ENCODE measurements at places on chromosomes 16 and 17. TPM values are rescaled to one million over a fixed set of nuclear protein-coding genes. Genes with fewer than 3 reads are reported as not detected.

The DPEP3 gene
- polyA plus RNA-seq, result not detected

DNA sequence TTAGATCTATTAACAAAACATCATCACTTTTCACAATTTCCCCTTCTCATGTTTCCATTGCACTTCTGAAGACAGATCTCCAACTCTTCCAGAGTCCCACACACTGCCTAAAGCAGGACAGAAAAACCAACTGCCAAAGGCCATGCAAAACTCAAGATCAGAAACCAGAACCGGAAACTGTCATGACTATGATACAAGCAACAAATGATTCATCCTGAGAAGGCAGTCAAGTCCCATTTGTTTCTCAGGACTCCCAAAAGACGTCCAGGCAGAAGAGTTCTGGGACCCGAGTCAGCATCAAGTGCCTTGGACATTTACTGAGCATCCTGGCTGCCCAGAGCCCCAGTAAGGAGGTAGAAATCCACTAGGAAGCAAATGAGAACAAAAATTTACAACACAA, 38.8 kb downstream of the ERN1 start:
- no peak for DNase-seq

The CLEC3A gene
- 0.22 TPM for polyA plus RNA-seq

The METTL9 gene
- 244 TPM for polyA plus RNA-seq

The PRR35 gene
- polyA plus RNA-seq, result 14.0 TPM

The ABCC3 gene
- 10.5 TPM for polyA plus RNA-seq

The TCAP gene
- polyA plus RNA-seq, result 1.2 TPM

DNA sequence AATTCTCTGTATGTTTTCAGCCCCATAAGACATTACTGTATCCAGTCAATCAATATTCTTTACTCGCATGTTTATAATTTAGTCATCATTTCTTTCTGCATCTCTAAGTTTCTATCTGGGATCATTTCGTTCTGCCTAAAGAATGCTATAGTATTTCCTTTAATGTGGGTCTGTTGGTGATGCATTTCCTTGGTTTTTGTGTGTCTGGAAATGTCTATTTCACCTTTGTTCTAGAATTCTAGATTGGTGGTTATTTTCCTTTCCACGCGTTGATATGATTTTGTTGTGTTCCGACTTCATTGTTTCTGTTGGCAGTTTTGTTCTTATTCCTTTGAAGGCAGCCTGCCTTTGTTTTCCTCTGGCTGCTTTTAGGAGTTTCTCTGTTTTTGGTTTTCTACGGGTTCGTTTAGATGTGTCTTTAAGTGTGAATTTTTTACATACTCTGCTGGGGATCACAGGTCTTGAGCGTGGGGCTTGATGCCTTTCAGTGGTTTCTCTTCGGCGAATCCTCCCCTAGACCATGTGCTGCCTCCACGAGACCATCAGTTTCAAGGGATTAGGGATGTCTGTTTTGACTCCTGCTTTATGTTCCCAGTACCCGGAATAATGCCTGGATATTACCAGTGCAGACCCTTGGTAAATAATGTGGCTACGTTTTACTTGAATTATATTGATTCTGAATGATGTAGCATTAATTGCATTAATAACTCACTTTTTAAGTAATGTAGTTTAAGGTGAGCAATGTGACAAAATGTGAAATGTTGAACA, 23.5 kb downstream of the POLR3E start:
- no peak for DNase-seq

The DHRS7C gene
- polyA plus RNA-seq, result not detected

DNA sequence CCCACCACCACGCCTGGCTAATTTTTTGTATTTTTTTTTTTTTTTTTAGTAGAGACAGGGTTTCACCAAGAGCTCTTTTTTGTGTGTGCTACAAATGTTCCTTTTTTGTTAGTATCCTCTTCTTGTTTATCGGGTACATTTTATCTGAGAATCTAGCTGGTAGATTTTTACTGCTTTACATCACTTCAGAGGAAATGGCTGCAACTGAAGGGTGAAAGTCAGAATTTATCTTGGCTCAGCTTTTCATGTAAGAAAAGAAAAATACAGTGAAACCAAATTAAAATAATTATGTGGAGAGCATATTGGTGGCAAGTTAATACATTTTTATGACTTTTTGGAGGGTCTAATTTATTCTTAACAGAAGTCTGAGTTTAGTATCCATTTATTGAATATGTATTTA, 26.0 kb downstream of the CBFB start:
- no peak for DNase-seq

DNA sequence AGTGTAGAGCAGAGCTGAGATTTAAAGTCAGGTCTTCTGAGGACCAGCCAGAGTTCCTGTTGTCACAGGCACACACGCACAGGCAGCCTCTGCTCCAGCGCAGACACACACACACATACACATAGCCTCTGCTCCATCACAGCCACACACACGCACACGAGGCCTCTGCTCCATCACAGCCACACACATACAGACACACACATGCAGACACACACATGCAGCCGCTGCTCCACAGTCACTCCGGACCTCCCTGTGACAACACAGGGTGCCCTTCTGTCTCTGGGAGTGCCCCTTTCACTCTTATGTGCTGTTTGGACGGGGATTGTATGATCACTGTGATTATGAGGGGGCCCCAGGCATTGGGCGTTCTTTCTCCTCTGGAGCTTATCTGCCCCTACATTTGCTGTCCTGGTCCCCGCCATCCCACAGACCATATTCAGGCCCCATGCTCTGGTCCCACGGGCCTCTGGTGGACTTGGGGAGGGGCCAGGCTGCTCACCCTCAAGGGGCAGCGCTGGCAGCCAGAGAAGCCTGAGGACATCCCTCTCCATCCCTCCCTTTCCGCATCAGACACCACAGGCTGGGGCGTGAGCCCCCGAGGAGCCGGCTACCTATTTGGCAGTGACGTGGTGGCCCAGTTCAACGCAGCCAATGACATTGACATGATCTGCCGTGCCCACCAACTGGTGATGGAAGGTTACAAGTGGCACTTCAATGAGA, 7.5 kb downstream of the TBX6 start:
- DNase-seq, result no peak

The NPW gene
- polyA plus RNA-seq, result 3.8 TPM

The GPS2 gene
- 95.6 TPM for polyA plus RNA-seq

- no peak for DNase-seq
These were observed 4.7 kb upstream of the MMP15 start for GRCh38 chr16:58020628-58021521.

DNA sequence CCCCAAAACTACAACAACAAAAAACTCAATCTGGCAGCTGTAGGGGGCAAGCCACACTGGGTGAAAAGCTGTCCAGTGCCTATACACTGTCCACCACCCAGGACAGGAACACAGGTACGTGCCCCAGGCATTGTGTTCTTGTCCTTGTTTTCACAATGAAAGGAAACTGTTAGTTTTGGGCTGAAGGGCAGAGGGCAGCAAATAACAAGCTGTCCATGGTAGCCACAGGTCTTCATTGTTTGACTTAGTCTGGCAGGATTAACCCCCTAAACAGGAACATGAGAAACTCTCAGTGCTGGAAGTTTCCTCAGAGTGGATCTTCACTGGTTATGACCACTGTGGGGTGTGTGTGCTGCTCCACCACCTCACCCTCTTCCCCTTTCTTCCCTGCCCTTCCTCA, 224.6 kb upstream of the N4BP1 start:
- DNase-seq, result no peak

DNA sequence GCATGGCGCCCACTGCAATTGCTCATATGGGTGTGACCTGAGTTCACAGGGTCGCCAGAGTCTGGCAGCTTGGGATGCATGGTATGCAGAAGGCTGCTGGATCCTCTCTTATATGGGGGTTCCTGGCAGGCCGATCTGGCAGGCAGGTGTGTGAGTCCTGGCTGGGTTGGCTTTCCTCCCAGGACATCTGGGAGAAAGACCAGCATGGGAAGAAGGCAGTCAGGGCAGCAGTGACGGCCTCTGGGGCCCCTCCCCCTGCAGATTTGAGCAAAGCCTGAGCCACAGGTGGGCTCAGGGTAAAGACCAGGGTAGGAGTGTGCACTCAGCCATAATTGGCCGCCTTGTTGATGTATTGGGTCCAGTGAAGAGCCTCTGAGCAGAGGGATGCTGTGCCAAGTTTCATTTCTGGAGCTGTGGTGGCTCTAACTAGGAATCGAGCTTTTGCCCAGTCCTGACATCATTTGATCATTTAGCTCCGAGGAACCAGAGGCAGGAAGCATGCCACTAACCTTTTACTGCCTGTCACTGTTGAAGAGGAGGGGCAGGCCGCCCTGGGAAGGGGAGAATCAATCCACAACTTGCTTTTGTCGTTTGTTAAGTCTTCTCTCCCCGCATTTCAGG, 174.3 kb downstream of the CCDC182 start:
- no peak for DNase-seq

DNA sequence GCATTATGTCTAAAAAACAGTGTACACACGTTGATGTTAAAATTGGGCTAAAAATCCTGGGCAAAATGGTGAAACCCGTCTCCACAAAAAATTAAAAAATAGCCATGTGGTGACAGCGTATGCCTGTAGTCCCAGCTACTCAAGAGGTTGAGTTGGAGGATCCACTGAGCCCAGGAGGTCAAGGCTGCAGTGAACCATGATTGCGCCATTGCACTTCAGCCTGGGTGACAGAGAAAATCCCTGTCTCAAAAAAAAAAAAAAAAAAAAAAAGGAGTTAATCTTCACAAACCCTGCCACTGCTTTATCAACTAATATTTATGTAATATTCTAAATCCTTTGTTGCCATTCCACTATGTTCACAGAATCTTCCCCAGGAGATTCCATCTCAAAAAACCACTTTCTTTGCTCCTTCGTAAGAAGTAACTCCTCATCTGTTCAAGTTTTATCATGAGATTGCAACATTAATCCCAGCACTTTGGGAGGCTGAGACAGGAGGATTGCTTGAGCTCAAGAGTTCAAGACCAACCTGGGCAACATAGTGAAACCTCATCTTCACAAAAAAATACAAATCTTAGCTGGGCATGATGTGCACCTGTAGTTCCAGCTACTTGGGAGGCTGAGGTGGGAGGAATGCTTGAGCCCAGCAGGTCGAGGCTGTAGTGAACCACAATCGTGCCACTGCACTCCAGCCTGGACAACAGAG, 1.9 kb upstream of the C16orf87 start:
- DNase-seq, result no peak

DNA sequence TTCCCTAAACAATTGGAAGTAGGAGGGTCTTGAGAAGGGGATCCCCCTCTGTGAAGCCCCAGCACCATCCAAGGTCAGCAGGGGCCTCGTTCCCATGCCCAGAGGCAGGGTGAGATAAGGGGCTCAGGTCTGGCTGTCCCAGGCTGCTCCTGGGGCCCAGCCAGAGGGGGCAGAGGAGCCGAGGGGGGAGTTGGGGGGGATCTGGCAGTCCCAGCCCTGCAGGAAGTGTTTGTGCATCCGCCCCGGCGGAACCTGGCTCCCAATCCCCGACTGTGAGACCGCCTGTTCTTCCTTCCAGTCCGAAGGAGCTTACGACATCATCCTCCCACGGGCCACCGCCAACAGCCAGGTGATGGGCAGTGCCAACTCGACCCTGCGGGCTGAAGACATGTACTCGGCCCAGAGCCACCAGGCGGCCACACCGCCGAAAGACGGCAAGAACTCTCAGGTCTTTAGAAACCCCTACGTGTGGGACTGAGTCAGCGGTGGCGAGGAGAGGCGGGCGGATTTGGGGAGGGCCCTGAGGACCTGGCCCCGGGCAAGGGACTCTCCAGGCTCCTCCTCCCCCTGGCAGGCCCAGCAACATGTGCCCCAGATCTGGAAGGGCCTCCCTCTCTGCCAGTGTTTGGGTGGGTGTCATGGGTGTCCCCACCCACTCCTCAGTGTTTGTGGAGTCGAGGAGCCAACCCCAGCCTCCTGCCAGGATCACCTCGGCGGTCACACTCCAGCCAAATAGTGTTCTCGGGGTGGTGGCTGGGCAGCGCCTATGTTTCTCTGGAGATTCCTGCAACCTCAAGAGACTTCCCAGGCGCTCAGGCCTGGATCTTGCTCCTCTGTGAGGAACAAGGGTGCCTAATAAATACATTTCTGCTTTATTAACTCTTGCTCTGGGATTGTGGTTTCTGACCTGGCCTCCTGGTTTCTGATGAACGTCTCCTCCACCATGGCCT, 14.9 kb downstream of the GPRC5C start:
- no peak for DNase-seq

The ASPHD1 gene
- 1.3 TPM for polyA plus RNA-seq

Data from renal cortex interstitium (tissue), 15 donors.